ENCODE measurements at places on chromosomes 2 and 18.

GRCh38 chr2:208062961-208063360 is 37.6 kb upstream of the PLEKHM3 start:
- DNase-seq = no peak

DNA sequence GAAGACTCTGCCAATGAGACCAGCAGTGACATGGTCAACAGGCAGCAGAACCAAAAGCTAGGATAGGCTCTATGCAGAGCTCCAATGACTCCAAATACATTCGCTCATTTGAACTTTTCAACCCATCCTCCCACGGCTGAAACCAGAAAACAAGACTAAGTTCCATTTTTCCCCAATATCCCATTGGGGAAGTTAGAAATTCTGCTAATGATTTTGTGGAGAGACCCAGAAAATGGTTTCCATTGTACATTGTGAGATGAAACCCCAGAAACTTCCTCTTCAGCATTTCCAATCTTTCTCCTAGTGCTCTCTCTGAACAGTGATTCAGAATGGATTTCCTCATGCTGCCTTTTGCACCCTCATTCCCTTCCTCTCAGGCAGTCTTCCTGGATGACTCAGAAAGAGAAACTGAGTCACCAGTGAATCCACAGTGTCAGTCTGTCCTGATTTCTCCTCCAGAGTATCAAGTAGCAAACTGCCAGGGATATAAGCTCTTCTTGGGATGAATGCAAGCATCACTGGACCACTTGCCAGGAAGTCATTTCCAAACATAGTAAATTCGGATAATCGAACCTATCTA is 467.7 kb upstream of the ID2 start:
- DNase-seq = no peak

DNA sequence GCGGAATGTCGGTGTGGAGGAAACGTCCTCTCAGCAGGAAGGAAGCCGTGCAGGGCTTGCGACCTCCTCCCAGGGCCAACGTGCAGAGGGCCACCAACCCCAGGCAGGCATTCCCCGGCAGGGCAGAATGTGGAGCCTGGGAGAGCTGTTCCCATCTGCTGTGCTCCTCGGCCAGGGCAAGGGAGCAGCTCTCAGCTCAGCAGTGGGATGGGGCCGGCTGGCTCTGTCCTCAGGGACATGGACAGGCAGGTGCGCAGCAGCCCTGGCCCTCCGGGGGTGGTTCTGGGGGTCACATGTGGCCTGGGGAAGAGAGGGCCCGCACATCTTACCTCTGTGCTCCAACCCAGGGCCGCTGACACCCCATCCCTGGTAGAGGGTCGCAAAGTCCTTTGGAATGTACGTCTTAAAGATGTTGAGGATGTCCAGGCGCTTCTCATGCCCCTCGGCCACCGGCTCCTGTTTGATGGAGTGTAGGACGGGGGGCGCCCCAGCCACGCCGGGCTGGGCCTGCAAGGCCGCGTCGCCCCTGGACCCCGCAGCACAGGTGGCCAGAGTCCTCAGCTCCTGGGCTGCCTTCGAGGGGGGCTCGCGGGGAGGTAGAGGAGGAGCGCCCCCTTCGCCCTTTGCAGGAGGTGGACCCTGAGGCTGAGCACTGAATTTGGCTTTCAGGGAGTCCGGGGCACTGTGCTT is 116.4 kb downstream of the ZNF516 start:
- no peak for DNase-seq

GRCh38 chr2:112779598-112779997 is 4.7 kb downstream of the IL1A start:
- no peak for DNase-seq

- no peak for DNase-seq
Observed at GRCh38 chr2:191945623-191946022, 98.7 kb upstream of the CAVIN2 start.

GRCh38 chr2:218262237-218262600 is 1.4 kb downstream of the GPBAR1 start:
- no peak for DNase-seq

GRCh38 chr2:105573910-105574655 is 170.6 kb upstream of the NCK2 start:
- DNase-seq = no peak

DNA sequence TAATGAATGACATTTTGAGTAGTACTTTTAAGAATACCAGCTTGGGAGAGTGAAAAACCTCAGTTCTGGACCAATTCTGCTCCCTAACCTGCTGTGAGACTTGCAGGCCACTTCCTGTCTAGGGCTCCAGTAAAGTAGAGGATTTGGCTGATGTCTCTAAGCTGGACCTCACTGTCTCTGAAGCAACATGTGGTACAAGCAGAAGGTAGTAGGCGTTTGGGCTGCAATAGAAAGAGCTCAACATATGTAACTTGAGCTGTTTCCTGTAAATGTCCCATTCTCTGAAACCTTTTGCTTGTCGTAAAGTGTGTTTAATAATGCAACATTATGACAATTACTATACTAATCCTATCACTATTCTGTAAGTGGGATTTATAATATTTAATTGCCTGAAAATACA is 213.1 kb downstream of the MYO3B start:
- DNase-seq = no peak

DNA sequence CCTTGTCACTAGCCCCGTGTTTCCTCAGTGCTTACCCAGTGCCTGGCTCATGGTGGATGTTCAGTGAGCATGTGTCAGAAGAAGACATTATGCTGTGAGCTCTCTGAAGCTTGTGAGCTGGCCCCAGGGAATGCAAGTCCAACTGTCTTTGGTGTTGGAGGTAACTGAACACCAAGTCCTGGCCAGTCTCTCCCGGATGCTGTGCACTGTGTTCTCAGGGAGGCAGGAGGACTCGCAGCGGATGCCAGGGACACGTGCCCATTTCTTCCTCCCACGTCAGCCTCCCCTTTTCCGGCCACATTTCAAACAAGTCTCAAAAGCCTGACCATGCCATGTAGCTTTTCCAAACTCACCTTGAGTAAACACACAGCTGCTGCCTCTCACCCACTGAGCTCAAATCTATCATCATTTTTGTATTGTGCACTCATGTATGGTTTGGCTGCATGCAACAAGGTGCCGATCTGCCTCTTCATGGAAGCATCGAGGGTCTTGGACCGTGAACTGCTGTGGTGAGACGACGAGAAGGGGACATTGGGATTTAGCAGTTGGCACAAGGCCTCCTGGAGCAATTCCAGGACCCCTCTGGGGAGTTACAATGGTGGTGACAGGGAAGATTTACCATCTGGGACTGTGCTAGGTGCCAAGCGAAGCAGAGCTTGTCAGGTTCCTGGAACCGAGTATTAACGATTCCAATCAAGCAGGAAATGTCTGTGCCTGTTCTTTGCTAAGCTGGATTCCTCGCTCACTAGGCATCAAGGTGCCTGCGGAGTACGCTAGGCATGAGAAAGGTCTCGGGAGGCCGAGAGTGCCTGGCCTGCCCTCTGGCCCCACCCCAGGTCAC is 44.4 kb upstream of the MGAT4A start:
- no peak for DNase-seq

- DNase-seq = no peak
Observed at GRCh38 chr2:98039085-98039756, 43.5 kb upstream of the TMEM131 start.

GRCh38 chr2:45005261-45006002 is 3.8 kb downstream of the SIX2 start:
- no peak for DNase-seq

DNA sequence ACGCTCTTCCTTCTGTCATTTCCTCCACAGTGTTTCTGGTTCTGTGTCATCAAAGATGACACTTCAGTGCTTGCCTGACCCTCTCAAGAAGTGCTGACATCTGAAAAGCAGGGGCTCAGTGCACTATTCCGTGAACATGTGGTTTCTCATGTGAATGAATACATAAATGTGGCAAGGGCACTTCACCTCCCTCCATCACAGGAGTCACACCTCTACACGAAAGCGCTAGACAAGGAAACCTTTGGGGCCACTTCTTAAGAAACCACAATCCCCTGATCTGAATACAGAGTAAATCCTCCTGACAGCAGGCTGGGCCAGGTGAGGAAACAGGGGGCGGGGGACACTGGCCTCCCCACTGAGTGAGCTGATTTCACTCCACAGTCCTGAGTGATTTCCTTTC is 145.8 kb upstream of the ACAA2 start:
- DNase-seq = no peak

- DNase-seq = no peak
Observed at GRCh38 chr2:9284521-9285297, 78.1 kb downstream of the ASAP2 start.

GRCh38 chr2:119240311-119241204 is 16.9 kb downstream of the STEAP3 start:
- no peak for DNase-seq

- DNase-seq = no peak
Observed at GRCh38 chr2:105935063-105935462, 190.4 kb downstream of the NCK2 start.

GRCh38 chr2:230866756-230867523 is 2.2 kb downstream of the ITM2C start:
- DNase-seq = peak; percentile 60
